Activated CD8-positive, alpha-beta memory T cell treated with anti-CD3 and anti-CD28 coated beads, Interleukin-2, amount 50 U/mL, for 48 hours (primary cell): ENCODE measurements at places on chromosomes 7 and 10.

- DNase-seq: no peak
Measured at GRCh38 chr10:8069627-8070026, 15.1 kb downstream of the GATA3 start.

DNA sequence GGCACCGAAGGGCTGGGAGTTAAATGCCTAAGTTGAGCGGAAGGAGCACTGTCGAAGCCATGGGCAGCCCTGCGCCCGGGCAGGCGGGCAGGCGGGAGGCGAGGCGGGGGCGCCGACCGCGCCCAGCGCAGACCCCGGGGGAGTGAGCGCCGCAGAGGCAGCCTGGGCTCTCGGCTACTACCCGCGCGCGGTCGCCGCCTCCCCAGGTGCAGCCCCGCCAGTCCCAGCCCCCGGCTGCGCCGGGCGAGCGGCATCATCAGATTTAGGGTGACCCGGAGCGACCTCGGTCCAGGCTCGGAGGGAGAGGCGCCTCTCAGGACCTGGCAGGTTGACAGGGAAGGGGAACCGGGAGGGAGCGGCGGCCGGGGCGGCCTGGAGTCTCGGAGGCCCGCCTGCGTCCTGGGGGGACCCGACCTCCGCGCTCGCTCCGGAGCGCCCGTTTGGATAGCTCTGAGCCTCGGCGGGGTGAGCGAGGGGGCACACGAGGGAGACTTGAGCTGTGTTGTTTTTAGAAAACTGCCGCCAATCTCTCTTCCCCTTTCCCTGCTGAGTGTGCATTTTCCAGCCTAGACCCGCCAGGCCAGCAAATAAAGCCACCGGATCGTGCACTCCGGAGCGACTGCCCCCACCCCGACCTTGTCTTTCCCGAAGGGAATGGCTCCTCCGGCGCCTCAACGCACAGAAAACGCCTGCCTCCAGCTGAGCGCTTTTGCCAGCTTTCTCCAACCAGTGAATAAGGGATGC lies 2.3 kb upstream of the NRP1 start:
- DNase-seq: peak; percentile 55

DNA sequence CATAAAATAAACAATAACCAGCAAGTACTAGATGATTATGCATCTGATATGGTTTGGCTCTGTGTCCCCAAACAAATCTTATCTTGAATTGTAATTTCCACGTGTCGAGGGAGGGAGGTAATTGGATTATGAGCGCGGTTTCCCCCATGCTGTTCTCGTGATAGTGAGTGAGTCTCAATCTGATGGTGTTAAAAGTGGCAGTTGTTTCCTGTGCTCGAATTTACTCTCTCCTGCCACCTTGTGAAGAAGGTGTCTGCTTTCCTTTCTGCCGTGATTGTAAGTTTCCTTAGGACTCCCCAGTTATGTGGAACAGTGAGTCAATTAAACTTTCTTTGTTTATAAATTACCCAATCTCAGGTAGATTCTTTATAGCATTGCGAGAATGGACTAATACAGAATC lies 15.1 kb downstream of the CNTNAP2 start:
- DNase-seq: no peak

DNA sequence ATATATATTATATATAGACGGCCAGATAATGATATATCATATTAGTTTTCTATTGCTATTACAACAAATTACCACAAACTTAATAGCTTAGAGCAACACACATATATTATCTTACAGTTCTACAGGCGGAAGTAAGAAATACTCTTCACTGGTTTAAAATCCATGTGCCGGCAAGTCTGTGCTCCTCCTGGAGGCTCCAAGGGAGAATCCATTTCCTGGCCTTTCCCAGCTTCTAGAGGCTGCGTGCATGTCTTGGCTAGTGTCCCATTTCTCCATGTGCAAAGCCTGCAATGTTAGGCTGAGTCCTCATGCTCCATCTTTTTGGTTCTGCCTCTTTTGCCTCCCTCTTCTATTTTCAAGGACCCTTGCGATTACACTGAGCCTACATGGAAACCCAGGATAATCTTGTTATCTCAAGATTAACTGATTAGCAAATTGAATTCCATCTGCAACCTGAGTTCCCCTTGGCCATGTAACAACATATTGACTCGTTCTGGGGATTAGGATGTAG lies 23.9 kb upstream of the PNLIPRP3 start:
- no peak for DNase-seq

- no peak for DNase-seq
Measured at GRCh38 chr10:44398747-44399658, 14.1 kb upstream of the CXCL12 start.

- no peak for DNase-seq
Measured at GRCh38 chr10:110269374-110270318, 35.1 kb downstream of the SMNDC1 start.

DNA sequence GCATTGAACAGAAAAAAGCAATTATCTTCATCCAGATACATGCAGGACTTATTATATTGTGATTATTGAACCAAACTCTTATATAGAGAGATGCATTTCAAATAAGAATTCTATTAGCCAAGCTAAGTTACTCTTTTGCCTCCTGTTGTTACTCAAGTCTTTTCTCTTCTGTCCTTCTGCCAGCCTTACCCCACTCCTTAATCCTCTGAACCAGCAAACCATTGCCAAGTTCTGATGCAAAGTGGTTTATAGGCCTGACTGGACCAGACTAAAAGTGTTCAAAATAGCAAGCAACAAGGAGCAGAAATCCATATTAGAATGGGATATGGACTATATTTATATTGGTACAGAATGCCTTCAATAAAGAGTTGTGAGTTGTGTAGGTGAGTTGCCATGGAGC lies 2.2 kb upstream of the SLC26A4 start:
- no peak for DNase-seq

GRCh38 chr10:80599424-80599847 lies 61.7 kb downstream of the SH2D4B start:
- DNase-seq: peak; percentile 73

GRCh38 chr10:48968036-48968435 lies 28.4 kb upstream of the LRRC18 start:
- DNase-seq: no peak

DNA sequence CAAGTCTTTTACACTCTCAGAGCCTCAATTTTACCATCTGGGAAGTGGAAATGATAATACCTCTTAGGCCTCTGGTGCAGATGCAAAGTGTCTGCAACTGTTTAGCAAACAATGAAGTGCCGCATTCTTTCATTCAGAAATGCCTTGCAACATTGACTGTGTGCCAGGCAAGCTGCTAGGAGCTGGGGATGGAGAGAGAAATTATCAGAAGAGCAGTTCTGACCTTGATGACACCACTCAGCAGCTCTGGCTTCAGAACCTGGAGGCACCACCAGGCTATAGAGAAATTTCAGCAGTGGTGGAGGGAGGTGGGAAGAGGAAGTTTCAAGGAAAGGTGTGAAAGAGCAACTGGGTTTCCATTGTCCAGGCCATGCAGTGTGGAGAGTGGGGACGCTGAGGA lies 78.1 kb upstream of the HABP2 start:
- no peak for DNase-seq

- DNase-seq: no peak
Measured at GRCh38 chr7:81260152-81260551, 341.3 kb upstream of the SEMA3C start.

DNA sequence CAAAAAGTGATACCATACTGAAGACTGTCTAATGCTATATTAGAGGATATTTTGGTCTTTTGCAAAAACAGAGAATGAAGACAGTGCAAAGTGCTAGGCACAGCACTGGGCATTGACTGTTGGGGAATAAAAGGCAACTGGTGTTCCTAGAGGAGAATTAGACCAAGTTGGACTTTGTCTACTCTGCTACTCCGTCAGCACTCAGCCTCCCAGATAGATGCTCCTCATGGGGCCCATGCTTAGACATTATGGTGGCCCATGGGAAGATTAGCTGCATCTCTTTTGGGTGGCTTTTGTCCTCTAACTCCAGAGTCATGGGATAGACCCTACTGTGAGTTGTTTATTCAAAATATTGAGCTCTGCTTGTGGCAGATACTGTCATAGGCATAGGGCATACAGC lies 113.5 kb downstream of the RBM20 start:
- DNase-seq: no peak

GRCh38 chr10:12561720-12562119 lies 212.4 kb downstream of the CAMK1D start:
- no peak for DNase-seq

GRCh38 chr7:3955751-3956696 lies 655.0 kb downstream of the SDK1 start:
- no peak for DNase-seq

- no peak for DNase-seq
Measured at GRCh38 chr10:113301342-113301984, 251.4 kb upstream of the HABP2 start.

- peak; percentile 53 for DNase-seq
Measured at GRCh38 chr10:81873932-81874816, 820 bp upstream of the NRG3 start.
